ENCODE measurements at places on chromosomes 2 and 18. TPM values are rescaled to one million over a fixed set of nuclear protein-coding genes. Genes with fewer than 3 reads are reported as not detected.

- no peaks in the 10 kb centered on the region for H3K4me1 ChIP-seq
- H3K27me3 ChIP-seq: no peaks in the 10 kb centered on the region
- H3K27ac ChIP-seq: no peak overlapping the region
- no peaks in the 10 kb centered on the region for H3K36me3 ChIP-seq
- H3K4me3 ChIP-seq: no peak overlapping the region
These were observed 121.0 kb upstream of the MSTN start for GRCh38 chr2:190183539-190183938.

The ABHD1 gene
- 0.90 TPM for total RNA-seq

The POMC gene
- 4.2 TPM for total RNA-seq

DNA sequence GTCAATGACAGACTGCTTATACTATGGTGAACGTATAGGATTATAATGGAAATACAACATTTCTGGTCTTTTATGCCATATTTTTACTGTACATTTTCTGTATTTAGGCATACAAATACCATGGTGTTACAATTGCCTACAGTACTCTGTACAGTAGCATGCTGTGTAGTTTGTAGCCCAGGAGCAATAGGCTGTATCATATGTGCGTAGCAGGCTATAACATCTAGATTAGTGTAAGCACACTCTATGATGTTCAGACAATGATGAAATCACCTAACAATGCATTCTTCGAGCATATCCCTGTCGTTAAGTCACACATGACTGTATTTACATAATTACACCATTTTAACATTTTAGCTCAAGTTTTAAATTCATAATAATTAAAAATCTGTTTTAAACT, 556.6 kb upstream of the ZNF804A start:
- no peak overlapping the region for H3K27ac ChIP-seq
- no peaks in the 10 kb centered on the region for H3K4me1 ChIP-seq
- H3K36me3 ChIP-seq: no peaks in the 10 kb centered on the region
- H3K4me3 ChIP-seq: no peak overlapping the region

The STARD6 gene
- not detected for total RNA-seq

All from naive thymus-derived CD4-positive, alpha-beta T cell (primary cell).